Pancreas (tissue), 10 donors: ENCODE measurements at places on chromosomes 3 and 15.

- H3K27ac ChIP-seq: no peak overlapping the region
- DNase-seq: no peak
- no peak overlapping the region for H3K4me3 ChIP-seq
- H3K4me1 ChIP-seq: no peaks in the 10 kb centered on the region
- H3K27me3 ChIP-seq: no peaks in the 10 kb centered on the region
- no peaks in the 10 kb centered on the region for H3K36me3 ChIP-seq
Observed at GRCh38 chr15:74500401-74500800, 39.4 kb upstream of the UBL7 start.

- no peaks in the 10 kb centered on the region for H3K27me3 ChIP-seq
- peaks cover 11% of the 10 kb centered on the region for H3K4me1 ChIP-seq
Observed at GRCh38 chr15:64596701-64597476, 136.5 kb downstream of the ZNF609 start.

DNA sequence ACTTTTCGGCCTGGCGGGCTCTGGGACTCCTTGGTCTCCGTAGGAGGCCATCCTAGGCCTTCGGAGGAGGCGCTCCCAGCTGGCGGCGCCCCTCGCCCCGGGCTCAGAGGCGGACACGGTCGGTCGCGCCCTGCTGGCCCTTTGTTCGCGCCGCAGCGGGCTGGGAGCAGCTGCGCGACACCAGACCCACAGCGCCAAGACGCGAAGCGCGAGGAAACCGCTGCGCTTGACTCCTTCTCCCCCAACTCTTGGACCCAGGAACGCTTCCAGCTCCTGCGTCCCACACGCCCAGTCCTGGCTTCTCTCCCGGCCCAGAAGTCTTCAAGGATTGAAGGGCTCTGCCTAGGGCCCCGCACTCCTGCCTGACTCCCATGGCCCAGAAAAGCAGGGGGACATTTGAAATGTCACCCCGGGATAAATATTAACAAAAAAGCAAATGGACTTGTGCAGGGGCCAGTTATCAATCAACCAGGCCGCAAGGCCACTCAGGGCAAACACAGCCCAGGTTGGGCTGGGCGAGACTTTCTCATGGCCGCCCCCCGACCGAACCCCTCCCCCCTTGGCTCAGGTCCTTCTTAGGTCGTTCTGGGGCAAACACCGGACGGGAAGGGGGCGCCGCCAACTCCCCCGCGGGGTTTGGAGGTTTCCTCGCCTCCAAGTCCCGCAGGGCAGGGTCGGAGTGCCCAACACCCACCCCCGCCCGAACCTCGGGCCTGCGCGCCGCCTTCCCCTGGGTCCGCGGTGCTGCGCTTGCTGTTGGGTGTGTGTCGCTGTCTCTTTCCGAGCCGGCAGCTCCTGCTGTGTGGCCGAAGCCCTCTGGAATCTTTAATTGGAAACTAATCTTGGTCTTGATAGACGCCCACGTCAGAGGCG lies 5.1 kb downstream of the ONECUT1 start:
- DNase-seq: peak; percentile 94
- peak overlapping the region; percentile 92 for H3K27ac ChIP-seq
- peak overlapping the region; percentile 61 for H3K4me3 ChIP-seq

- H3K4me1 ChIP-seq: no peaks in the 10 kb centered on the region
- DNase-seq: no peak
- no peak overlapping the region for H3K4me3 ChIP-seq
- H3K27ac ChIP-seq: no peak overlapping the region
- no peaks in the 10 kb centered on the region for H3K36me3 ChIP-seq
Observed at GRCh38 chr15:95302809-95303208, 1027.7 kb upstream of the NR2F2 start.

DNA sequence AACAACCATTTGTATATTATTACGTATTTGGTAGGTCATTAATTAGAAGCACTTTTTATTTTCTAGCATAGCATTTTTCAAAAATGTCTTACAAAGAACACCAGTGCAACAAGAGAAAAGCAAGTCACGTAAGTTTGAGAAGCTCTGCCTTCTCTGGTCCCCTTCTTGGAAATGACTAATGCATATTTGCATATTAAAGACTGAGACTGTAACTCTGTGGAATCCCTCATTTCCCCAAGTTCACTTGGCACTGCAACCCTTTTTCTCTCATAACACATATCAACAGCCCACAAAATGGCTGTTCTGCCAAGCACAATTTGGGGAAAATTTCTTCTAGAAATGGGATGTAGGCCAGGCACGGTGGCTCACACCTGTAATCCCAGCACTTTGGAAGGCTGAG lies 176.3 kb downstream of the ERC2 start:
- H3K36me3 ChIP-seq: no peaks in the 10 kb centered on the region
- no peaks in the 10 kb centered on the region for H3K4me1 ChIP-seq
- no peaks in the 10 kb centered on the region for H3K27me3 ChIP-seq
- H3K27ac ChIP-seq: no peak overlapping the region
- DNase-seq: no peak

- no peak for DNase-seq
- H3K4me1 ChIP-seq: no peaks in the 10 kb centered on the region
- H3K27ac ChIP-seq: no peak overlapping the region
Observed at GRCh38 chr15:72161361-72162132, 36.0 kb downstream of the GRAMD2A start.

GRCh38 chr3:39249453-39250115 lies 30.3 kb downstream of the CX3CR1 start:
- no peak overlapping the region for H3K4me3 ChIP-seq
- no peaks in the 10 kb centered on the region for H3K4me1 ChIP-seq
- no peaks in the 10 kb centered on the region for H3K36me3 ChIP-seq
- DNase-seq: no peak

GRCh38 chr3:27985369-27986035 lies 255.9 kb upstream of the CMC1 start:
- H3K27ac ChIP-seq: no peak overlapping the region
- H3K27me3 ChIP-seq: no peaks in the 10 kb centered on the region
- no peaks in the 10 kb centered on the region for H3K4me1 ChIP-seq

- peaks cover 4% of the 10 kb centered on the region for H3K4me1 ChIP-seq
- H3K27ac ChIP-seq: no peak overlapping the region
- H3K4me3 ChIP-seq: no peak overlapping the region
- H3K36me3 ChIP-seq: no peaks in the 10 kb centered on the region
- no peaks in the 10 kb centered on the region for H3K27me3 ChIP-seq
Observed at GRCh38 chr15:58434334-58434875, 2.6 kb downstream of the LIPC start.

DNA sequence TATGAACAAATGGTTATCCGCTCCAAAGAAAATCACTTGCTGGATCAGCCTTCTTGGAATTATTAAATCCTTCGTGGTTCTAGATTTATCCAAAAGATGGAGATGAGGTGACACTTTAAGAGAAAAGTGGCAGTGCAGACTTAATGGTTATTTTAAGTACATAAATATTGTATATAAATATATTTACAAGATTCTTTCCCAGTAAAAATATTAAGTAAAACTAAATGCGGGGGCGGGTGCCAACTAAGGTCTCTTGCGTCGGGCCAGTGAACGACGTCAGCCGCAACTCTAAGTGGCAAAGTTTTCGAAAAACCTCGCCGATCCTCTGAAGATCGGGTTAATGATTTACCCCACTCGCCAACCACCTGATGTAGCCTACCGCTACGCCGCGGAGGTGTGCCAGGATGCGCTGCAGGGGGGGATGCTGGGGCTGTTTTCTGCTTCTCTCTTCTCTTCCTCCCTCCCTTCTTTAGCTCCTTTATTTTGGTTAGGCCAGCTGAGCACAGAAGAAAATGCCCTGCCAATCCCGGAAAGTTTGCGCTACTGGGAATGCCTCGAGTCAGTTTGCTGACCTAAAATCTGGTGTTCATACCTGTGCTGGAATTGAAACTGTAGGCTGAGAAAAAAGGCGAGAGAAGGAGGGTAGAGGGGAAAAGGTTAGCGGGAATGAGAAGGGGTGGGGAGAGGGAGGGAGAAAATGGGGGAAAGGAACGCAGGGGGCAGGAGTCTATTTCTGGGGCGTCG lies 7.6 kb upstream of the FOXB1 start:
- H3K4me1 ChIP-seq: peaks cover 4% of the 10 kb centered on the region
- no peak for DNase-seq
- H3K27ac ChIP-seq: no peak overlapping the region
- H3K27me3 ChIP-seq: peaks cover 14% of the 10 kb centered on the region
- no peak overlapping the region for H3K4me3 ChIP-seq
- H3K36me3 ChIP-seq: no peaks in the 10 kb centered on the region

- no peaks in the 10 kb centered on the region for H3K4me1 ChIP-seq
- no peak overlapping the region for H3K4me3 ChIP-seq
- peaks cover 2% of the 10 kb centered on the region for H3K36me3 ChIP-seq
Observed at GRCh38 chr3:15040844-15041243, 24.3 kb downstream of the MRPS25 start.

DNA sequence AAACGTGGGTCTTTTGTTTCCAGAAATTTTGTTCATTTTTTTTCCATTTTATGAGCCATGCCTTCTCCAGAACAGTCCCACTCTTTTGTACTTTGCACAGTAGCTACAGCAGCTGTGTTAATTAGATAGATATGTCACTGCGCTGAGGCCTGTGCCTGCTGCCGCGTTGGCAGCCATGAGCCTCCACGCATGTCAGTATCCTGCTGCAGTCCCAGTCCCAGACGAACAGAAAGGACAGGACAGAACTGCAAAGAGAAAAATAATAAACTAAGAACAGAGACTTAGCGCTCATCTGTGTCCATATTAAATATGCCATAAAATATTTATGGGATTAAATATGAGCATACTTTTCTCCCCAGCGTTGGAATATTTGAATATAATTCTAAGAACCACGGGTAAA lies 442.4 kb upstream of the RARB start:
- no peaks in the 10 kb centered on the region for H3K27me3 ChIP-seq
- no peaks in the 10 kb centered on the region for H3K36me3 ChIP-seq
- H3K4me1 ChIP-seq: no peaks in the 10 kb centered on the region
- no peak for DNase-seq
- H3K4me3 ChIP-seq: no peak overlapping the region

DNA sequence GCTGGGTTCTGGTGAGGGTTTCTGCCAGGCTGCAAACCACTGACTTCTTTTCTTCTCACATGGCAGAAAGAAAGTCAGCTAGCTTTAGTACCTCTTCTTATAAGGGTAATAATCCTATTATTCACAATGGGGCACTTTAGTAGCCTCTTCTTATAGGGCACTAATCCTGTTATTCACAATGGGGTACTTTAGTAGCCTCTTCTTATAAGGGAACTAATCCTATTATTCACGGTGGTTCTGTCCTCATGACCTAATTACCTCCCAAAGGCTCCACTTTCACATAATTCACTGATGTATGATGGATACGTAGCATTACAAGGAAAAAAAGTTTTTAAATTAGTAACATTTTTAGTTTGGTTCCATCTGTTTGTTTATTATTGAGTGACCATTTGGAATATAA lies 671.3 kb downstream of the NSUN3 start:
- no peak overlapping the region for H3K4me3 ChIP-seq
- no peaks in the 10 kb centered on the region for H3K4me1 ChIP-seq
- H3K27ac ChIP-seq: no peak overlapping the region
- no peaks in the 10 kb centered on the region for H3K27me3 ChIP-seq
- DNase-seq: no peak
